H1 (cell line): ENCODE measurements at places on chromosomes 3 and 15.

DNA sequence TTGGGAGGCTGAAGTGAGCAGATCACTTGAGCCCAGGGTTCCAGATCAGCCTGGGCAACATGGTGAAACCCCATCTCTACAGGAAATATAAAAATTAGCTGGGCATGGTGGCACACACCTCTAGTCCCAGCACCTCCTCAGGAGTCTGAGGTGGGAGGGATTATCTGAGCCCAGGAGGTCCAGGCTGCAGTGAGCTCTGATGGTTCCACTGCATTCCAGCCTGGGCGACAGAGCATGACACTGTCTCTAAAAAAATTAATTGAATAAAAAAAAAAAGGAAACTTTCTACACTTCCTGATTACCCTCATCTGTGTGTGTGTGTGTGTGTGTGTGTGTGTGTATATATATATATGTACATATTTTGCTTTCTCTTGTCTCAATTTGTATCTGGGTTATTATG lies 31.4 kb downstream of the DIPK2A start:
- no peak for DNase-seq

GRCh38 chr3:9550999-9551398 lies 2.6 kb downstream of the LHFPL4 start:
- DNase-seq = peak; percentile 17

DNA sequence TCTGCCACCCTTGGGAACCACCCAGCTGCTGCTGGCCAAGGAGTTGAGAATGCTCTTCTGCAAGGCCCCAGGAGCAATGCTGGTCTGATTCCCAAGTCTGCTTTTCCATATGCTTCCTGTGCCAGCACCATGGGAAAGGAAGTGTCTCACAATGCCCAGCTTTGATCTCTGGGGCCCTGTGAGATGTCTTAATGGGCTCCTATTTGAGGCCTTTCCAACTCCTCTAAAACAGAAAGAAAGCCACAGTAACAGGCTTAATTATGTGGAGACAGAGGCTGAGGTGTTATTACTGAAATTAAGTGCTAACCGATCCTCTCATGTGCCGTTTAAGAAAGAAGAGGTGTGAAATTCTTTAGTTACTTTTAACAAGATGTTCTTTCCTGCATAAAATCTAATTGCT lies 4.5 kb downstream of the EOGT start:
- no peak for DNase-seq

- no peak for DNase-seq
Measured at GRCh38 chr3:124671106-124671505, 59.1 kb upstream of the UMPS start.

DNA sequence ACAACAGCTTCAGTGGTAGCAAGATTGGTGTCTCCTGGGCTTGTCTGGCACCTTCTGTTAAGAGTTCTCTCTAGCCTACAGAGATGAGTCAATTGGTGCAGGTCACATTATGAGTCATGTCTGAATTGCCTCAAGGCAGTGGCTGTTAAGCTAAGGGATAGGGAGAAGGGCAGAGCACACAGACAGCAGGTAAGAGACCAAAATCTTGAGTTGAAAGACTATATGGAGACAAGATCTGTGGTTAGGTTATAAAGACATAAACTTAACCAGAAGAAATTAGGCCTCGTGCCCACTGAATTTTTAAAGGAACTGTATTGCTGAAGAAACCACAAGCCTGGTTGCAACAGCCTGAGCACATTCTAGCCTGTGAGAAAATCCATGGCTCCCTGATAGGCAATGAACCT lies 19.2 kb upstream of the KPNA1 start:
- no peak for DNase-seq

DNA sequence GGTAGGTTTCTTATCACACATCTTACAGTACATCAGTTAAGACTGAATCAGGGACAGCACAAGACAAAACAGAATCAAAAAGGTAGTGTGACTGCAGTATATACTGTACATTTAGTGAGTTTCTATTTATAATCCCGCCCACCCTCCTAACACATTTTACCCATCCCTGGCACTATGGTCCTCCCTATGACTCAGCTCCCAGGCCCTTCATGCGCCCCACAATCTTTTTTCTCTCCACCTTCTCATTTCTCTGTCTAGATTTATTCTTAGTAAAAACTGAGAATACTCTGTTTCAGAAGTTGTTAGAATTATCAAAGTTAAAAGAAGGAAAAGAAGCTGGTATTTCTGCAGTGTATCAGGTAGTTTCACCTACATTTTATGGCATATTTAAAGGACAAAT lies 427.3 kb downstream of the CNTN4 start:
- no peak for DNase-seq

- DNase-seq = peak; percentile 64
Measured at GRCh38 chr3:126355777-126356372, 1.3 kb downstream of the KLF15 start.

GRCh38 chr15:48456134-48456533 lies 124.9 kb downstream of the DUT start:
- no peak for DNase-seq

- no peak for DNase-seq
Measured at GRCh38 chr3:43391621-43392020, 105.3 kb downstream of the SNRK start.
